ENCODE measurements at places on chromosomes 3 and 15.

GRCh38 chr3:100526613-100527346 is 34.4 kb downstream of the TMEM45A start:
- DNase-seq, result no peak

GRCh38 chr3:65939801-65940246 is 98.9 kb downstream of the MAGI1 start:
- DNase-seq, result no peak

DNA sequence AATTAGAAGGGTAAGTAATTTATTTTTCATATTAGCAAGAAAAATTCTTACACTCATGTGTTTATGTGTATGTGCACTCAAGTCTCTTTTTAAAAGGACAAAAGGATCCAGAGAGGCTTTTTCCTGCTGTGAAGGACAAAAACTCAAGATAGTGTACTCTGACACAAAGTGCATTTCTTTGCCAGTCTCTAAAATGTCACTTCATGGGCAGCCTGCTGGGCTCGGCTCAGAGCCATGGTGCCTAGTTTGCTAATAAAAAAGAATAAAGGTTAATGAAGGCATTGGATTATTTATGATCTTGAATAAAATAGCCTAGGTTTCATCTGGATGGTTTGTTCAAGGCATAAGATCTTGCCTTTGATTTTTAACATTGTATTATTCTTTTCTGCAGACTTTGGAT is 989.0 kb downstream of the TBL1XR1 start:
- no peak for DNase-seq

DNA sequence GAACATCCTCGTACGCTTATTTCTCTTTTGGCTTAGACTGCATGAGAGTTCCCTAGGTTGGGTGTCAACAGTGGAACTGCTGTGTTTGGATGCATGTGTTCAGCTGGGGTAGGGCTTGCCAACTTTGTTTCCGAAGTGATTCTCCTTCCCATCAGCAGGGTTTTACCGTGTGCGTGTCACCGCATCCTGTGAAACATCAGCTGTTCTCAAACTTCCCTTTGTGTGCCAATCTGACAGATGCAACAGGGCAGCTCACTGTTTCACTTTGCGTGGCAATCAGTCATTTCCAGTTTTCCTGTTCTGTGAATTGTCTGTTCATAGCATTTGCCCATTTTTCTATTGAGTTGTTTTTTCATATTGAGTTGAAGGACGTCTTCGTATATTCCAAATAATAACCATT is 218.8 kb downstream of the VPS13C start:
- DNase-seq, result no peak

- no peak for DNase-seq
Measured at GRCh38 chr3:138933981-138934691, 12.8 kb downstream of the FOXL2 start.
